ENCODE measurements at places on chromosomes 7 and 10. TPM values are rescaled to one million over a fixed set of nuclear protein-coding genes. Genes with fewer than 3 reads are reported as not detected.

The PPP1R9A gene
- 36.3 TPM for total RNA-seq

DNA sequence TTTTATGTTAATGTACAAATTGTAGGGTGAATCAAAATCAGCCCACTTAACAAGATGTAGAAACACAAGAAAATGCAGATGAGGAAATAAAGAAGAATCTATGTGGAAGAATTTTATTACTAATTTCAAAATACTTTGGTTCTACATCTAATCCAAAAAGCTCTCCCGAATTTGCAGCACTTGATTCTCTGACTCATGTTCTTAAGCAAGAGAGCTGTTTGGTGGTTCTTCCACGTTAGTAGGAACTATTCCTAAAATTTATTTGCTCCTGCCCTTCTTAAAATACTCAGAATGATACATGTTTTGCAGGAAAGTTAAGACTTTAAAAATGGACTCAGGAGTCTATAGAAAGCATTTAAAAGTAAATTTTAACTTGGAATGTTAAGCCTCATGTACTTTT lies 91.8 kb downstream of the ZMYND11 start:
- DNase-seq: no peak

- DNase-seq: no peak
Measured at GRCh38 chr7:12834782-12835181, 147.3 kb downstream of the ARL4A start.

- no peak for DNase-seq
Measured at GRCh38 chr10:106652279-106652678, 512.2 kb downstream of the SORCS1 start.

GRCh38 chr7:123727071-123727837 lies 21.5 kb downstream of the WASL start:
- no peak for DNase-seq
